ENCODE measurements at places on chromosomes 4 and X.
A peak's percentile ranks its signal among the peaks of the same experiment; 100 is the strongest.

GRCh38 chrX:154464806-154465365 is 6.8 kb downstream of the PLXNA3 start:
- no peaks in the 10 kb centered on the region for H3K4me1 ChIP-seq
- no peaks in the 10 kb centered on the region for H3K27me3 ChIP-seq
- H3K36me3 ChIP-seq, result no peaks in the 10 kb centered on the region
- H3K4me3 ChIP-seq, result no peak overlapping the region

GRCh38 chr4:76960014-76960413 is 10.5 kb downstream of the SEPTIN11 start:
- peaks cover 7% of the 10 kb centered on the region for H3K4me1 ChIP-seq
- DNase-seq, result peak; percentile 26
- no peak overlapping the region for H3K27ac ChIP-seq
- no peaks in the 10 kb centered on the region for H3K36me3 ChIP-seq
- H3K4me3 ChIP-seq, result no peak overlapping the region

DNA sequence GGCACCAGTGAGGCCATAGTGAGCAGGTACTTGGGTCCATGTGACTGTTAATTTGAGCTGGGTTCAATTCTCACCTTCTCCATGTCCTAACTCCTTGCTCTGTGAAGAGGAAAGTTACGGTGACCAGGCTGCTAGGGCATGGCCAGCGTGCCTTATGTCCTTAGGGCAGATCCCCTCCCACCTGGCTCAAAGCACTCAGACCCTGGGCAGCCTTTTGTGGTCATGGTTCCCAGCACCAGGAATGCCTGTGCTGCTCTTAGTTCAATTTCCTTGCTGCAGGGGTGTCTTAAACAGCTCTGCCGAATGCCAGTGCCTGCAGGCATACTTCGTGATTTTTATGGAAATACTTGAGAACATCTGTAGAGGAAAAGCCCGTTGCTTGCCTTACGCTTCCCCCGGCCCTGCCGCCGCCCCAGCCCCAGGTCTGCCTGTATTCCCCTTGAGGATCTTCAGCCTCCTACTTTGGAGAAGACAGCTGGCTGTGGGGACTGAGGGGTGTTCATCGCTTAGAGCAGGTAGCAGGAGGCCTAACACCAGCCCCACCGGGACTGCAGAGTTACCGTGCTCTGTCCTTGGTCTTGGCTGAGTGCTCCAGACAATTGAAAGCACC is 3.1 kb upstream of the CDK16 start:
- H3K4me3 ChIP-seq, result no peak overlapping the region
- H3K27me3 ChIP-seq, result no peaks in the 10 kb centered on the region
- peaks cover 20% of the 10 kb centered on the region for H3K4me1 ChIP-seq
- H3K27ac ChIP-seq, result no peak overlapping the region

DNA sequence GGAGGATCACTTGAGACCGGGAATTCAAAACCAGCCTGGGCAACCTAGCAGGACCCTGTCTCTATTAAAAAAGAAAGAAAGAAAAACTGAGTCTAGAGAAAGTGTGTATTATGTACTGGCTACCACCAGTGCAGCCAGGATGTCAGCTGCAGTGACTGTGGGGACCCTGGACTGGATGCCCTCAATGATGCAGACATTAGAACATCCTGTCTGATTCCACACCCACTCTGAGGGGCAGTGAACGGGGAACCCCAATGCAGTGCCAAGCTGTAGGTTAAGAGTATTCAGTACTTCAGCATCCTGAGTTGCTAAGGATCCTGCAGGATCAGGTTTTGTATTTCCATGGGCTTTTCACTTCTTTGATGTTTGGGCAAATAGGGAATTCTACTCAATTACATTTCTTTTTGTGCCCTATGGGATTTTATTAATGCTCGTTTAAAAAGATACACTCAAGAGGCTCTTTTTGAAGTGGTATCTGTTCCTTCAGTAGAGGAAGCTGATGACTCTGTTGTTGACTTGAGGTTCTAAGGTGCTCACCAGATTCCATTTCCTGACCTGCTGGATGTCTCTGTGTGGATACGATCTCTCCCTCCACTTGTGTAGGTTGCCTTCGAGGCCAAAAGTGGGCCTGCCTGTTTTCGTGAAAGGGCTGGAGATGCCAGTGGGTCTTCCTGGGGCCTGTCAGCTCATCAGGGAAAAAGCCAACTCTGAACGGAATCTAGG is 85.9 kb upstream of the CLCN4 start:
- H3K27ac ChIP-seq, result no peak overlapping the region
- H3K4me1 ChIP-seq, result no peaks in the 10 kb centered on the region
- DNase-seq, result no peak
- H3K36me3 ChIP-seq, result peaks cover 2% of the 10 kb centered on the region
- no peaks in the 10 kb centered on the region for H3K27me3 ChIP-seq

DNA sequence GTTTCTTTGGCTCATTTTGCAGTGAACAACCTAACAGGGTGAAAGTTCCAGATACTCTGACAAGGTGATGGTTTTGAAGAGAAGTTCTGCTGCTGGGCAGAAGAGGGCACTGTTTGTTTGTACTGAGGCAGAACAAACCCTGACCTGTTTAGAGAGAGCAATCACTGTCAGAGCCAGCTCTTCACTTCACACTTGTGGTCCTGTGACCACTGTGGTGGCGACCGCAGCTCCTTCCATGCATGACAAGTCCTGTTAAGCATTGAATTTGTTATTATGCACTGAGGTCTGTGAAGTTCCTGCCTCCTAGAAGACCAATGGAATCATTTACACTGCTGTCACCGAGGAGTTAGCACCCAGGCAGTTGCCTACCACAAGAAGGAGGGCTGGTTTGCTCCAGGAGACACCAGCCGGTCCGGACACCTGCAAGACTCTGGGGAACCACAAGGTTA is 86.6 kb downstream of the ZNF330 start:
- H3K27ac ChIP-seq, result no peak overlapping the region
- peaks cover 2% of the 10 kb centered on the region for H3K27me3 ChIP-seq
- no peaks in the 10 kb centered on the region for H3K36me3 ChIP-seq
- peak; percentile 54 for DNase-seq
- H3K4me1 ChIP-seq, result no peaks in the 10 kb centered on the region

DNA sequence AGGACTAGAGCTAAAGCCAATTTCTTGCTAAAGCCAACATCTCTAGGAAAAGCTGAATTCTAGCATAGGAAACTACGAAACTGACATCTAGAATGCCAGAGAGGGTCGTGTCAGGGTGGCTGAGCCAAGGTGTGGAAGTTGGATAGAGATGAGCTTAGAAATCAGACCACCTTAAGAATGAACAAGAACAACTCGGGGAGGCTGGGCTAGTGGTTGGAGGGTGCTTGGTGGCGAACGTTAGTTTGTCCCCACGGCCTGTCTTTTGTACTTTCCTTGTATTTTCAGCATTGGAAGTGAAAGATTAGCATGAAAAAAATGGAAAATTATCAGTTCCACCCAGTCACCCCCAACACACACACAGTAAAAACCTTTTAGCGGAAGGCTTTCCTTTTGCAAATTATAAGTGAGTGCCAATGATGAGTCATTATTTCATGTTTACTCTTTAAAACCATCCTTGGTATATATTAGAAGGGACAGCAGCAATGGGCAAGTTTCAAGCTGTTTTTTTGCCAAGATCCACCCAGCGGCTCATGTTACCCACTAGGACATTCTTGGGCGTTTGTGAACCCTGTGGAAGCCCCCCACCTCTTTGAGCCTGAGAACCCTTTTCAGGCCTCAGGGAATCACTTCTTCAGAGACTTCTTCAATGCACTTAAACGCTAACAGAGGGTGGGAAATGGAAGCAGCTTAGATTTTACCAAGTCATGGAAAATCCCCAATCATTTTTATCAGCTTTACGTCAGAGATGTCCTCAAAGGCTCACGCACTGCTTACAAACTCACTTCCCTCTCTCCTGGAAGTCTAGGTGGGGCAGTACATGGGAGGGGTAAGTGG is 4.9 kb upstream of the PPEF1 start:
- no peak overlapping the region for H3K4me3 ChIP-seq
- no peaks in the 10 kb centered on the region for H3K4me1 ChIP-seq
- no peaks in the 10 kb centered on the region for H3K36me3 ChIP-seq

DNA sequence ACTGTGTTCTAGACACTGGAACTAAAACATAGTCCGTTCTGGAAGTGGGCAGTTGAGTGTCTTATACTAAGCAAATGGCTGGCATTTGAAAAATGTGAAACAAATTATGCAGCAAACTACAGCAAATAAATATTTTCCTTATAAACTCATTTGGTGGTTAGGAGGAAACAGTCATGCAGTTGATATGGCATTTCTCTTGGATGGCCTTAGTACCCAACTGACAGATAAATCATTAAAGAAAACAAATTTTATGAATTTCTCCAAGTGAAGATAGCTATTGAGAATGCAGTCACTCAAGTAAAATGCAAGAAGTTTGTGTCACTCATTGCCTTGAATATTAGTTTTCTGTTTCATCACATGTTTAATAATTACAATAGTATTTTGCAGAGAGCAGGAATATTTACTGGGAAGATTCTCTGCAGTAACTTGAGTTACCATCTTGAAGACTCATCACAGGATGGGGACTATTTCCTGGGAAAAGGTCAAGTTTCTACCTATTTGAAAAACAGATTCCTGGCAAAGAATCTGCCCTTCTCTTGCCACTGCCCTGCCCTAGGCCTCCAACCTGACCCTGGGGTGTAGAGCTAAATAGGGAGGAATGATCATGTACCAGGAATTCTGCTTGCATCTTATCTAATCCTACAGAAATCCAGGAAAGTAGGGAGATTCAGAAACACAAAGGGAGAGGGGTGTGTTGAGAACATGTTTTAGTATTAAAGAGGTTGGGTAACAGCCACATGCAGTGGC is 105.9 kb downstream of the SH3RF1 start:
- DNase-seq, result no peak
- H3K36me3 ChIP-seq, result no peaks in the 10 kb centered on the region
- no peak overlapping the region for H3K4me3 ChIP-seq
- H3K27ac ChIP-seq, result no peak overlapping the region
- H3K27me3 ChIP-seq, result peaks cover 1% of the 10 kb centered on the region

- DNase-seq, result no peak
- H3K27ac ChIP-seq, result no peak overlapping the region
- no peaks in the 10 kb centered on the region for H3K27me3 ChIP-seq
- H3K36me3 ChIP-seq, result no peaks in the 10 kb centered on the region
- no peaks in the 10 kb centered on the region for H3K4me1 ChIP-seq
Observed at GRCh38 chr4:134777606-134778005, 576.0 kb upstream of the PABPC4L start.

GRCh38 chr4:182478475-182478874 is 235.3 kb downstream of the TENM3 start:
- H3K4me3 ChIP-seq, result no peak overlapping the region
- no peak overlapping the region for H3K27ac ChIP-seq
- no peak for DNase-seq
- no peaks in the 10 kb centered on the region for H3K4me1 ChIP-seq

- no peak overlapping the region for H3K27ac ChIP-seq
- no peaks in the 10 kb centered on the region for H3K4me1 ChIP-seq
- no peaks in the 10 kb centered on the region for H3K36me3 ChIP-seq
- no peak overlapping the region for H3K4me3 ChIP-seq
- H3K27me3 ChIP-seq, result no peaks in the 10 kb centered on the region
- no peak for DNase-seq
Observed at GRCh38 chrX:16063141-16063540, 60.2 kb upstream of the GRPR start.
